Heart left ventricle (tissue), 16 donors: ENCODE measurements at places on chromosomes 13 and 19. TPM values are rescaled to one million over a fixed set of nuclear protein-coding genes. Genes with fewer than 3 reads are reported as not detected.

The TPP2 gene
- polyA plus RNA-seq = 13.0 TPM

GRCh38 chr19:17357724-17358123, 19.4 kb downstream of the PLVAP start:
- no peak for DNase-seq
- H3K4me3 ChIP-seq = no peak overlapping the region
- H3K27ac ChIP-seq = no peak overlapping the region
- H3K27me3 ChIP-seq = no peaks in the 10 kb centered on the region

GRCh38 chr13:95784900-95785290, 108.0 kb downstream of the DNAJC3 start:
- H3K4me1 ChIP-seq = no peaks in the 10 kb centered on the region
- no peak overlapping the region for H3K4me3 ChIP-seq
- H3K27me3 ChIP-seq = no peaks in the 10 kb centered on the region
- no peak for DNase-seq
- no peak overlapping the region for H3K27ac ChIP-seq
- peaks cover 55% of the 10 kb centered on the region for H3K36me3 ChIP-seq

- no peaks in the 10 kb centered on the region for H3K36me3 ChIP-seq
- no peaks in the 10 kb centered on the region for H3K4me1 ChIP-seq
- H3K4me3 ChIP-seq = no peak overlapping the region
- no peaks in the 10 kb centered on the region for H3K27me3 ChIP-seq
- no peak for DNase-seq
Observed at GRCh38 chr13:79185580-79185979, 220.5 kb downstream of the RBM26 start.

The PROZ gene
- polyA plus RNA-seq = not detected

- no peaks in the 10 kb centered on the region for H3K36me3 ChIP-seq
- no peaks in the 10 kb centered on the region for H3K27me3 ChIP-seq
- no peak overlapping the region for H3K27ac ChIP-seq
- no peak for DNase-seq
- H3K4me3 ChIP-seq = no peak overlapping the region
- no peaks in the 10 kb centered on the region for H3K4me1 ChIP-seq
Observed at GRCh38 chr13:99916366-99917103, 55.0 kb downstream of the ZIC5 start.

DNA sequence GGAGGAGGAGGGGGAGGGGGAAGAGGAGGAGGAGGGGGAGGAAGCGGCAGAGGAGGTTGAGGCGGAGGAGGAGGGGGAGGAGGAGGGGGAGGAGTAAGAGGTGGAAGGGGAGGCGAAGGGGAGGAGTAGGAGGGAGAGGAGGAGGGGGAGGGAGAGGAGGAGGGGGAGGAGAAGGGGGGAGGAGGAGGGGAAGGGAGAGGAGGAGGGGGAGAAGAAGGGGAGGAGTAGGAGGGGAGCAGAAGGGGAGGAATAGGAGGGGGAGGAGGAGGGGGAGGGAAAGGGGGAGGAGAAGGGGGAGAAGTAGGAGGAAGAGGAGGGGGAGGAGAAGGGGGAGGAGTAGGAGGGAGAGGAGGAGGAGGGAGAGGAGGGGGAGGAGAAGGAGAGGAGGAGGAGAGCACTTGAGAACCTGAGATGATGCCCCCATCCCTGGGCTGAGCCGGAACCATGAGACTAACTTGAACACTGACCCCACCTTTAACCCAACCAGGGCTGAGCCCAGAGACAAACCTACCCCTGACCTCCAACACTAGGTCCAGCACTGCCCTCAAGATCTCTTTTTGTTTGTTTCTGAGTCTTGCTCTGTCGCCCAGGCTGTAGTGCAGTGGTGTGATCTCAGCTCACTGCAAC, 12.6 kb downstream of the ABCA7 start:
- H3K27me3 ChIP-seq = no peaks in the 10 kb centered on the region
- H3K36me3 ChIP-seq = no peaks in the 10 kb centered on the region
- no peak overlapping the region for H3K27ac ChIP-seq
- H3K4me1 ChIP-seq = no peaks in the 10 kb centered on the region
- no peak for DNase-seq
- H3K4me3 ChIP-seq = no peak overlapping the region
